ENCODE measurements at places on chromosomes 1 and 21. TPM values are rescaled to one million over a fixed set of nuclear protein-coding genes. Genes with fewer than 3 reads are reported as not detected.

DNA sequence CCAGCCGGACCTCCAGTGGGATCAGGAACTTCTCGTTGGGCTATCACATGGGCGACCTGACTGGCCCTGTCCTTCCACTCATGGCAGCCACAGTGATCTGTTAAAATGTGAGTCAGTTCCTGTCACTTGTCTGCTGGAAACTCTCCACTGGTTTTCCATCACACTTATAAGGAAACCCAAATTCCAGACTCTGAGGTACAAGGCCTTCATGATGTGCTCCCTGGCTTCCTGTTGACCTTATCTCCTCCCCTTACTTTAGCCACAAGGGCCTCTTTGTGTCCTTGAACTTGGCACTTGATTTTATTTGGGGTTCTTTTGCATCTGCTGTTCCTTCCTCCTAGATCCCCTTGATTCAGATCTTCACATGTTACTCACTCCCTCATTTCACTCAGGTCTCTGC is 96.8 kb downstream of the TENT5C start:
- DNase-seq: no peak

GRCh38 chr21:43778469-43779335 is 2.6 kb upstream of the CSTB start:
- no peak for DNase-seq

DNA sequence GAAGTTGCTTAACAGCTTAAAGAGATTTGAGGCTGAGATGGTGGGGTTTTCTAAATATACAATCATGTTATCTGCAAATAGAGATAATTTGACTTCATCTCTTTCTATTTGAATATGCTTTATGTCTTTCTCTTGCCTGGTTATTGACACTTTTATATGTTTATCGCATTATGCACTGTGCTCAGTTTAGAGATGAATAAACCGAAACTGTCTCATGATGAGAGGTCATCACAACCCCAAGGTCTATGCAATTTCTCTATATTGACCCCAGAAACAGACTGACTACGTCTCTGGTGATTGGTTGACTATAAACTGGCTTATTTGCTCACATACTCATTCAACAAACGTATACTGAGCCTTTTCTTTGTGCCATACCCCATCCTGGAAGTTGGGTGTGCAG is 117.9 kb upstream of the NRIP1 start:
- no peak for DNase-seq

The C1orf159 gene
- polyA plus RNA-seq: 10.7 TPM

The FCRL1 gene
- polyA plus RNA-seq: 0.09 TPM

The NBPF4 gene
- not detected for polyA plus RNA-seq

- no peak for DNase-seq
These were observed 100.7 kb downstream of the PATJ start for GRCh38 chr1:61842863-61843514.

DNA sequence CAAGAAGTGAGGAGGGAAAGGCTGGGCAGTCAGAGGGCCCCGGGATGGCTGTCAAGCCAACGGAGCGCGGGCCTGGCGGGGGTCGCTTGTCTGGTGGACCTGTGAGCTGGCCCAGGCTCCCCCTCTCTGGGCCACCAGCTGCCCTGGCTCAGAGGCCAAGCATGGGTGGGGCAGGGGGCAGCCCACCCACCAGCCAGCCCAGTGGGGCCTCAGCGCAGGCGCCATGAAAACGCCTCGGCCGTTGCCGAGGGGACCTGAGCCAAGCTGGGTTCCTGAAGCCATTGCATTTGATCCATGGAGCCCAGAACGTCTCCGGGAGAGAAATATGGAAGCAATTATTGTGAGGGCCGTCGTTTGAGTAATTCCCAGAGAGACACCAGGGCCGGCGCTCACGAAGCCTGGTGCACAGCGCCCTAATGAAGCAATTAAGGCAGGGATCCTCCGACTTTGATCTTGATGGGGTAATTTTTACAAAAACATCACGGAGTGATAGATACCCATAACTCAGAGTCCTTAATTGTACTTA is 90.5 kb upstream of the TTC34 start:
- DNase-seq: no peak

The GSTM1 gene
- polyA plus RNA-seq: 62.0 TPM

The INTS11 gene
- polyA plus RNA-seq: 59.9 TPM

DNA sequence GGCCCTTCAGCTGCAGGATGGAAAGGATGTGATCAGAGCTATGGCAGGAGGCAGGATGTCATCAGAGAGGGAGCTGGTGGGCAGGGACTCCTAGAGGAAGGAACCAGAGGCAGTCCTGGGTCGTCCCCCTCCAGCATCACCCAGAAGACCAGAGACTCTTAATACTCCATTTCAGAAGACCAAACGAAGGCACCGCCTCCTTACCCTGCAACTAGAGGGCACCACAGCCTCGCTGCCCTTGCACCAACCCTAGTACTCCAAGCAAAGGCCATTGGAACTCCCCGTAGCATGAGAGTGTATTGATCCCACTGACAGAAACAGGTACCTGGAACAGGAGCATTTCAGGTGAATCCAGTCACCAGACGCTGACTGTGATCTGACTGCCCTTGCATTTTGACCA is 598.1 kb downstream of the NPHP4 start:
- no peak for DNase-seq

DNA sequence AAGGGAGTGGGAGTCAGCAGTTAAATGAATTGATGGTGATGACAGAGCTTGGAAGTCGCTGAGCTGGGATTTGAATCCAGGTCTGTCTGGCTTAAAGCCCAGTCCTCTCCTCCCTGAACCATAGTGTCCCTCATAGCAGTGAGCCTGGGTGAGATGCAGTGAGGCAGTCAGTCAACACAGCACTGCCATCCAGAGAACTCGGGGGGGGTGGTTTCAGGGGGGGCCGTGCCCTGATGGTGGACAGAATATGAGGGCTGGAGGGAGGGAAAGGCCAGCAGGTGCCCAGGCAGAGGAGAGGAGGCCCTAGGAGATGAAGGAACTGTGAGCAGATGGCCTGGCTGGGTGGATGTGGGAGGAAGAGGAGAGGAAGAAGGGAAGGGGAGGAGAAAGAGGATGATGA is 405.6 kb downstream of the PTPRU start:
- no peak for DNase-seq

DNA sequence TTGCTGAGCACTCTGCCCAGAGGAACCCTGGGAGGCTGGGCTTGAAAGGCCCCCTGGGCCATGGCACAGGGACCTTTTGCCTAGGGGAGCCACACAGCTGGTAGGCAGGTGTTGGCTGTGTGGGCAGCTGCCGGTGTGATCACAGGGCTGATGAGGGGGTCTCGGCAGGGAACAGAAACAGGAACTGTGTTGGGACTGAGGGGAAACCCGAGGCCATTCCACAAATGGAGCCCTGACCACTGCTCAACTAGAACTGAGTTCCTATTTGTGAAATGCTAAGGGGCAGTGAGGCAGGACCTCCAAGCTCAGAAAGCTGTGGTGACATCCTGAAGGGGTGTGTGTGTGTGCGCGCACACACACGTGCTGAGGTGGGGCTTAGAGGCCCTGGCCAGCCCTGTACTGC is 6.4 kb upstream of the THEM5 start:
- no peak for DNase-seq

The DYNLT4 gene
- polyA plus RNA-seq: 0.86 TPM

- DNase-seq: no peak
These were observed 81.8 kb downstream of the GLUL start for GRCh38 chr1:182309631-182310351.
